ENCODE measurements at places on chromosomes 6 and 20.

GRCh38 chr6:112044196-112044595 is 9.7 kb upstream of the CCN6 start:
- DNase-seq, result no peak

GRCh38 chr6:110352563-110353262 is 5.4 kb downstream of the METTL24 start:
- DNase-seq, result no peak

GRCh38 chr20:23255106-23255505 is 95.5 kb upstream of the NXT1 start:
- DNase-seq, result no peak

DNA sequence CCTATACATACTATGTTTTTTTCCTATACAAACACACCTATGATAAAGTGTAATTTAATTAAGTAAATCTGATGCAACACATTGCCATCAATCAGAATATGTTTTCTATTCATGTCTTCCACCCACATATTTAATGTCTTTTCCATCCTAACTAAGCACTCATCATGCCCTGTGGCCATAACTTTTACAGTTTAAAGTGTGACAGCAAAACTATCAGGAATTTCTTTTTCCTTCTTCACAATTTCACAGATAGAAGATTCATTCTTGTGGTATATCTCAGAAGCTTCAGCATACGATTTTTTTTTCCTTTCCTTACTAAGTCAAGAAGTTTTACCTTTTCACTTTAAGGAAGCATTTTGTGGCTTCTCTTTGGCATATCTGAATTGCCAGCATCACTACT is 7.0 kb upstream of the BEND6 start:
- DNase-seq, result no peak

DNA sequence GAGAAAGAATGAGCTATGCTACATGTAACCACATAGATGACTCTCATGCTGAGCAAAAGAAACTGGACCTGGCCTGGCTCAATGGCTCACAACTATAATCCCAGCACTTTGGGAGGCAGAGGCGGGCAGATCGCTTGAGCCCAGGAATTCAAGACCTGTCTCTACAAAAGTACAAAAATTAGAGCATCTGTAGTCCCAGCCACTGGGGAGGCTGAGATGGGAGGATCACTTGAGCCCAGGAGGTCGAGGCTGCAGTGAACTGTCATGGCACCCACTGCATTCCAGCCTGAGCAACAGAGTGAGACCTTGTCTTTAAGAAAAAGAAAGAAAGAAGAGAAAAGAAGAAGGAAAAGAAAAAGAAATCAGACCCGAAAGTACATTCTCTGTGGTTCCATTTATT is 41.7 kb downstream of the NCR2 start:
- no peak for DNase-seq

GRCh38 chr6:2731281-2731909 is 19.3 kb downstream of the MYLK4 start:
- DNase-seq, result no peak

DNA sequence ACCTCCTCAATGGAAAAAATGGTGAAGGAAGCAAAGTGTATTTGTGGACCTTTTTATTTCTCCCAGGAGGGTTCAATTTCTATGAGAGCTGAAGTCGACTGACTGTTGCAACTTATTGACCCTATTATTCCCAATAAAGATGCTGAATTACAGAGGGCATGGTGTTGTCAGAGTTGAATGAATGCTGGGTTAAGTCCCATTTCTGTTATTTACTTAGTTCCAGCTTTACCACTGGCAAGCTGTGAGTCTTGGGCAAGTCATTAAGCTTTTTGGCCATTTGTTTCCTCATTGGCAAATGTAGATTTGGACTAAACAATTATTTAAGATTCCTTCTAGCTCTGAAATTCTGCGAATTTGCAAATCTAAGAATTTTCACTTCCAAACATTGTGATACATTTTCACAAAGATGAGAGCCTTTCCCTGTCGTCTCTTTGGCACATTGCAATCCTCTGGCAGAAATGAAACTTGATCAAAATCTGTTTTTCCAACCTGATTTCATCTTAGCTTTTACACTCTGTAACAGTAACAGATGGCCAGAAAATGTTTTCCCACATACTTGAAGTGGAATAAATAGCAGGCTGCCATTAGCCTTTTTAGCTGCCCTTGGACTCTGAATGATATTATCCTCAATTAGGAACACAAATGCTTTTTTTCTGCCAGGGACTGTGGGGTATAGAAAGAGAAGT is 21.3 kb downstream of the BLTP3A start:
- no peak for DNase-seq

DNA sequence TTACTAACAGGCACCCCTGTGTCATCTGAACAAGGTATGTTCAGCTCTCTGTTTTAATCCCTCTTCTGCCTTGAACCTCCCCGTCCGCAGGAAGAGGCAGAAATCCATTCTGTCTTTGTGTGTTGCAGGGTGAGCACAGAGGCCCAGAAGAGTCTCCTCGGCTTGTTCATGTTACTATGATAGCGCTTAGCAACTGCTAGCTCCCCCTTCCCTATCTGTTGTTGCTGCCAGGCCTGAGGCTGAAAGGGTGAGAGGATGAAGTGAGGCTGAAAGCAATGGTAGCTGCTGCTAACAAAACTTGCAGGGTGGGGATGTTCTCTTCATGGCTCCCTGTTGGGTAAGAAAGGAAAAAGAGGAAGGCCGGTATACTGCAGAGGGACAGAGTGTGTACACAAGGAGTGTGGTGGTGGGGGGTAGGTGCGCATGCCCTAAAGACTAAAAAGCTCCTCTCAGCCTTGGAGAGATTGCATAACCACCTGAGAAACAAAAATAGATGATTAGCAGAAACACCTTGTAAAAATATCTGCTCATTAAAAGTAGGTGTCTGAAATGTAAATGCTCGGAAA is 55.2 kb upstream of the CITED2 start:
- no peak for DNase-seq

DNA sequence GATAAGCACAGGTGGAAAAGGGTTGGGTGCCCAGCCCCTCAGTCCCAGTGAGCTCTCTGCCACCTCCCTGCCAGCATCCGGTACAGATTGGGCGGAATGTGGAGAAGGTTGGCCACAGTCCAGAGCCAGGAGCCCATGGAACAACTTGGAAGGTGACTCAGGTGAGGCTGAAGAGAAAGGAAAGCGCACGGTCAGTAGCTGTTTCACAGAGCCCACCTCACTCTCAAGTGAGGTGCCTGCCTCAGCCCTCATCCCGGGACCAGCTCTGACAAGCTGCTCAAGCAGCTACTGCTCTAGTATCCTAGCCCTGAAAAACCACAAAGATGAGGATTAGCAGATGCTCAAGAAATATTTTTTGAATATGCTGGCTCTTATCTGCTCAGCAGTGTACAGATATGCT is 1.1 kb upstream of the MMP24OS start:
- DNase-seq, result no peak

DNA sequence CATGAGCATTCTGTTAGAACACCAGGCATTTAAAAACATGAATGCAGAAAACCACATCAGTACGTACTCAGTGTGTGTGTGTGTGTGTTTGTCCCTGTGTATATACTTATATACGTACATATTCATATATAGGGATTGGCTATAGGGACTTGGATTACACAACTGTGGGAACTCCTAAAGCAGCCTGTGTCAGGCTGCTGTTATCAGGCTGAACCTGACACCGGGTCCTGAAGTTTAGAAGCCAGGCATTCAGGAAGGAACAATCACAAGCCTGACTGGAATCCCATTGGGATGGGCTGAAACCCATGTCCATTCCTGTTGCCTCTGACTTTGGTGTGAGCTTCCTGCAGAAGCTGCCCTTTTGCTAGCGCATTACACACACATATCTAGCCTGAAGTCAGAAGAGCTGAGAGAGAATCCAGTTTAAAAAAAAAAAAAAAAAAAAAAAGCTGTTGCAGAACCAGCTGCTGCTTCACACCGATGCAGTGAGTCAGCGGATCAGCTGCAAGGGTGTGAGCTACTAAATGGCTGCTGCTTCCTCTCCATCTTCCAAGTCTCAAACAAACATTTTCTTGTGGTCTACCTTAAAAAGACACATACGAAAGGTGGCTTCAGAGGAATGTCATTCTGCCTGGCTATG is 348.1 kb downstream of the THBS2 start:
- no peak for DNase-seq

- DNase-seq, result no peak
Measured at GRCh38 chr20:44051661-44052000, 135.4 kb downstream of the JPH2 start.

GRCh38 chr6:75819776-75820487 is 70.9 kb downstream of the MYO6 start:
- no peak for DNase-seq

- DNase-seq, result no peak
Measured at GRCh38 chr6:41422161-41422560, 86.8 kb downstream of the NCR2 start.

DNA sequence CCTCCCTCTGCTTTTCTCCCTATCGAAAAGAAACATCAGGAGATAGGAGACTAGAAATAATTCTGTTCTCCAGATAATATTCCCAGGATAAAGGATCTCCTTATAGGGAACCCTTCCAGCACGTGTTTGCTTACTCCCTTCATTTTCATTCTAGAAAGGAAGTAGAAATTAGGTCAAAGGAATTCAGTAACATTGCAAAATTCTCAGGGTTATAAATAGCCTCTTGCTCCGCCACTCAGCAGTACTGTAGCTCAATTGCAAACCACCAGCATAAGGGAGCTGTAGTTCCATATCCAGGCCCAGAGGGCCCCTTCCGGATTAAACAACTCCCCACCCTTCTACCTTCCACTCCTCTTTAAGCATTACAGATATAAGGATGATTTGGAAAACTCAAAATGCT is 6.2 kb downstream of the ELMO2 start:
- no peak for DNase-seq

GRCh38 chr6:153787341-153787606 is 251.8 kb upstream of the OPRM1 start:
- DNase-seq, result no peak

- no peak for DNase-seq
Measured at GRCh38 chr6:99613409-99613704, 6.7 kb downstream of the PRDM13 start.

GRCh38 chr6:4017834-4018170 is 61.1 kb downstream of the FAM217A start:
- DNase-seq, result no peak

DNA sequence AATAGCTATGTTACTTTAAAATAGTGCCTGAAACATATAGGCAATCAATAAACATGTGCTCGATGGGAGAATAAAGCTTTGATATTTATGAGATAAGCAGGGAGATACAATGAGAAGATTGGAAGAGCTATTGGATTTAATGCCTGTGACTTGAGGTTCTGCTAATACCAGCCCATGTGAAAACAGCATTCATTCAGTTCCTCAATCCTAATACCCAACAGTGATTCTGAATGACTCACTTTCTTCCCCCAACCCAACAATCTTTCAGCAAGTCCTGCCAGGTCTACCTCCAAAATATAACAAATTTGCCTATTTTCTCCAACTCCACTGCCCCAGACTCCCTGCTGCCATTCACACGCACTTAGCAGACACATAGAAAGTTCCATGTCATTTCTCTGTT is 26.6 kb upstream of the KLHL31 start:
- DNase-seq, result no peak

DNA sequence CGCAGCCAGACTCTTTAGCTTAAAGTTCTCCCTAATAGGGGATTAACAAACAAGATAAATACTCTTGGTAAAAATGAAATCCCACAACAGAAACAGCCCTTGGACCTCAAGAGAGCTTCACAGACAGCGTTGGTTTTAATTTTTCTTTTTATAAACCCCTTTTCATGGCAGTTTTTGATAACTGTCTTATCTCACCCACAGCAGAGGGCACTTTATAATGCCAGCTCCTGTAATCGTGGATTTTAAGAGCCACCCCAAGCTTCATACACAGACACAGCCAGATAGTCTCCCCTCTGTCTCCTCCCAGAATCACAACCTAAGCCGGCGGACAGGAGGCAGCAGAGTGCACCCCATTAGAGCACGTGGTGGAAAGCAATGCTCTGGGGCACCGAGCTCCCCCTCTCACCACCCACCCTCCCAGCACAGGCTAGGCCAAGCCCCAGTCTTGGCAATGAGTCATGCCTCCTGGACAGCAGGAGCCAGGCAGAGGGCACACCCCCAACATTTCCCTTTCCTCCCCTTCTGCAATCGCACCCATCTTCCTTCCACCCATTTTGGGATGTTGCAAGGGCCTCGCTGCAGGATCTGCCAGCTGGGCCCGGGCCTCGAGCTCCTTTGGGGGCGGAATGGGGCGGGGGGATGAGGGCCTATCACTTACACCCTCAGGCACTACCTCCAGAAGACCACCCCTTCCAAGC is 2.4 kb downstream of the JAG1 start:
- DNase-seq, result peak; percentile 30

DNA sequence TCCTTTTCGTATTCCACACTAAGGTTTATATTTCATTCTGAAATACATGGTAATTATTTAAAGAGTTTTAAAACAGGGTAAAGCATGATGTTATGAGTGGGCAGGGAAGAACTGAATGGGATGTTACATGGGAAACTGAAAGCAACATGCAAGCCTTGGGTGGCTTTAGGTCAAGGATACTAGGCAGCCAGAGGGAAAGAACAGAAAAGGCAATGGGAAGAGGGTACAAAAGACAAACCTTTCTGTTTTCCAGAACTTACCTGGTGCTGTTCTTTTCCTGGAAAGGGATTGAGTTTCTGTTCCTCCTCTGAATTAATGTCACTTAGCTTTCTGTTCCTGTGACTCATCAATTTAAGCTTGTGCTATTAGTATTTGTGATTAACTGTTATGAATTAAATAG is 71.2 kb upstream of the SMIM8 start:
- DNase-seq, result no peak

- no peak for DNase-seq
Measured at GRCh38 chr6:63672582-63673129, 37.1 kb downstream of the PHF3 start.

DNA sequence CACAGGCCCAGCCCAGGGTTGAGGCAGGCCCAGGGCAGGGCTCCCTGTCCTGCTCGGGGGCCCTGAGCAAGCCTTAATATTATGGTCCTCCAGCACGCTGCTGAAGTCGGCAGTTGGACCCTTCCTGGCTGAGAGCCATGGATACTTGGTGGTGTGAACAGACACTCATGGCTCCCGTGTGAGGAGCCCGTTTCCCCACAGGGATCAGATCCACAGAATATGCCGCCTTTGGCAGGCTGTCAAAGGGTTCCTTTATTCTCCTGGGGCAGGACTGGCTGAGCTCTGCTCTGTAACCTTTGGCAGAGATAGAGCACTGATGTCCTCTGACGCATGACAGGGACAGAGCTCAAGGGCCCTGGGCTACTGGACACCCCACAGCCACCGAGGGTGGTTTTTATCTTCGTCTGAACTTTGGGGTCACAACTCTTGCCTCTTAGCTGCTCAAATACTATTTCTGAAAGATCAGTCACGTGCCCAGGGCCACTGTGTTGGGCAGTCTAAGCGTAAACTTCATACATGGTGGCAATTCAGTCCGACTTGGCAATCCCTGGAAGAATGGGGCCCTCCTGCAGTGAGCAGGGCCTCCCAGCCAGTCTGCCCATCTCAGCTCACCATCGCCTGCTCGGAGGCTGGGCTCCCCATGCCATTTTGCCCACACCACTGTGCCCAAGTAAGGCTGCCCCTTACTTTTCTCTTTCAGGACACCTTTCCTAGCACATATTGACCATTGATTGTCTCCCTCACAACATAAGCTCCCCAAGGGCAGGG is 49.1 kb downstream of the TTI1 start:
- no peak for DNase-seq

- peak; percentile 66 for DNase-seq
Measured at GRCh38 chr20:32189691-32190615, 17.6 kb downstream of the PLAGL2 start.

GRCh38 chr6:72936766-72937559 is 288.3 kb downstream of the KHDC1L start:
- no peak for DNase-seq
